ENCODE measurements at places on chromosomes 11 and 22.

DNA sequence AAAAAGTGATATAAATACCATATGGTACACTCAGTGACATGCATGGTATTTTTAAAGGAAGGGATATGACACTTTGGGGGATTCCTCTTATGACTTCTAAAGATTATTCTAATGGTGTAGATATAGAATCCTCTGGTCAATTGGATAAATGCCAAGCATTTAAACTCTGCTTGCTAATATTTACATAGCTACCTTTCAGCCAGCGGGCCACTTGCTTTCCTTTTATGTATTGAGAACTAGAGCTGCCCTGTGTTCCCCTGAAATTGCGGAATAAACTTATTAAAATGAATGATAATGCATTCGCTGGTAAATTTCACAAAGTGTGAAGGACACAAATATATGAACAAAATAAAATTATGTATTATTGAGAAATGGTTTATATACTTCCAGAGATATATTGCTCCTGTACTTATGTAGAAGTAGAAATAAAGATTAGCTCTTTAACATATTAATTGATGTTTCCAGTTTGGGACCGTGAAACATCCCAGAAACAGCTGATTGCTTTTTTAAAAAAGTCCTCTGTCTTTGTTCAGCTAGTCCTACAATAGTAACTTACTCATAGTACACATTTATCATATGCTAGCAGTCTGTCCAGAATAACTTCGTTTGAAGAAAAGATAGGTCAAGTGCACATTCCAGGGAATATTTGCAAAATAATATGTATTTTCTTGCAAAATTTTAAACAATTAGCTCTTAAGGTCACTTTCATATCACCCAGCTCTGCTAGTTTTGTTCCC, 40.1 kb upstream of the CARD18 start:
- DNase-seq = no peak

- peak; percentile 36 for DNase-seq
Measured at GRCh38 chr22:18023509-18024275, 669 bp downstream of the MICAL3 start.

GRCh38 chr11:120302001-120302805, 22.9 kb upstream of the TLCD5 start:
- no peak for DNase-seq

GRCh38 chr11:47403571-47403970, 4.8 kb upstream of the SLC39A13 start:
- no peak for DNase-seq

- DNase-seq = no peak
Measured at GRCh38 chr11:45993531-45994001, 71.1 kb downstream of the LARGE2 start.

DNA sequence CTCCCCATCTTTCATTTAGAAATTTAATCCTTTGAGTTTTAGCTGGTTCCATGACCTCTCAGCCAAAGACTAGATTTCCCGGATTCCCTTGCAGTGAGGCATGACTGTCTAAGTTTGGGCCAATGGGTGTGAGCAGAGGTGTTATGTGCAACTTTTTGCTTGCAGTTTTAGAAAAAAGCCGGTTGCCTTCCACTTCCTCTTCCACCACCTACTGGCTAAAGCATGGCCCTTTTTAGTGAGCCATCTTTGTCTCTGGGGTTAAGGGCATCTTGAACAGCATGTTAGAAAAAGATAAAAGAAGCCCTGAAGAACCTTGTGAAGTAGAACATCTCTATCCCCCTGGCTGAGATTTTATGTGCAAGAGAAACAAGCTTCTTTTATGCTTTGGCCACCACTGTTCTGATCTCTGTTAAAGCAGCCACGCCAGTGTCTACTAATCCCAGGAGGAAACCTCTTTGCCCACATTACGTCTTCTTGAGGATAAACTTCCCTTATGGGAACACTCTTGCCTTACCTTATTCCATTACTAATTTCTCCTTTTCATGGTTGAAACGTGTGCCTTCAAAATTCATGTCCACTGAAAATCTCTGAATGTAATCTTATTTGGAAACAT, 279.9 kb downstream of the TENM4 start:
- no peak for DNase-seq

DNA sequence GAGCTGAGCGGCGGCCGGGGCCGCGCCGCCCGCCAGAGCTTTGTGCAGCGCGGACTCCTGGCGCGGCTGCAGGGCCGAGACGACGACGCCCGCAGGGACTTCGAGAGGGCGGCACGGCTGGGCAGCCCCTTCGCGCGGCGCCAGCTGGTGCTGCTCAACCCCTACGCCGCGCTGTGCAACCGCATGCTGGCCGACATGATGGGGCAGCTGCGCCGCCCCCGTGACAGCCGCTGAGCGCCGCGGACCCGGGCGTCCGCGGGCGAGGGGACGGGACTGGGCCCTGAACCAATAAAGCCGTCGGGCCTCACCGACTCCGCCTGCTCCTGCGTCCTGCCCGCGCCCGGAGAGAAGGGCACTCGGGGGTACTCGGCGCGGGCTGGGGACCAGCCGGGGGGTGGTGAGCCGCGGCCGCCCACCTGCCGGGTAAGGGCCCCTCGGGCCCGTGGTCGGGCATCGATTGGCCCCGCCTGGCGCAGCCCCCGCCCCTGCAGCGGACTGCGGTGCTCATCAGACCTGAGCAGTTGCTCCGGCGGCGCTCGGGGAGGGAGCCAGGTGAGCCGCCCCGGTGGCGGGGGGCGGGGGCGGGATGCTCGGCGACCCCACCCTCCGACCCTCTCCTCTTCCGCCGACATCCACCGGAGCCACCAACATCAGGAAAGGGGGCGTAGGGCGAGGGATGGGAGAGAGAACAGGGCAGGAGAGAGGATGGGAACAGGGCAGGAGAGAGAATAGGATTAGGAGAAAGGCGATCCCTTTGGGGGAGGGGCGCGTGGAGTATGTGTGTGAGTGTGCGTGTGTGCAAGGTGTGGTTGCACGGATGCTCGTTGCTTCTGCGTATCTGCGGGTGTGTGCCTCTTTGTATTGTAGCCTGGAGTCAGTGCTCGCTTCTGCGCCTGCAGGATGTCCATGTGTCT, at the start of gene TMEM25:
TSS of gene TMEM25 (plus strand) at position 510 of the 914 bp plus-strand sequence. CDS start 610 bp downstream, outside the sequence.
- peak; percentile 83 for DNase-seq

DNA sequence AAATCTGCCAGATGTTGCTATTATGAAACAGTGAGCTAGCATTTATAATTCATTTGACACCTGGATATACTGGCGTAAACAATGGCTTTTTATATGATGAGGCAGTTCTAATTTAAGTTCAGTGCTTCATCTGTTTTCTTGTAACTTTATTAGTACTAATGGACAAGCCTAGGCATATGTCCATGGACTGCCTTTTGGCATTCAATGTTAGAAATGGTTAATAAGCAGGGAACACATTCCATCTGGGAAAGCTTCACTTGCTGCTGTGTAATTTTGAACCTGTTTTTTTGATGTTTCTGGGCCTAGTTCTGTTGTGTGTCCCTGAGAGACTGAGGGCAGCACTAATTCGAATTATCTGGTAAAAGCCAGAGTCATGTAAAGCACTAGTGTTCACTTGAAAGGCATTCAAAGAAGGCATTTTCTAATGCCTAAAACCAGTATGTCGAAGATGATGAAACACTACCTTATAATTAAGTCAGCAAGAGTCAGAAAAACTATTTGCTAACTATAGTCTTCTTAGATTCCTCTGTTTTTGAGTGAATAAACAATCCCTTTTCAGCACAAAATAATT, 138.5 kb downstream of the SWAP70 start:
- no peak for DNase-seq

DNA sequence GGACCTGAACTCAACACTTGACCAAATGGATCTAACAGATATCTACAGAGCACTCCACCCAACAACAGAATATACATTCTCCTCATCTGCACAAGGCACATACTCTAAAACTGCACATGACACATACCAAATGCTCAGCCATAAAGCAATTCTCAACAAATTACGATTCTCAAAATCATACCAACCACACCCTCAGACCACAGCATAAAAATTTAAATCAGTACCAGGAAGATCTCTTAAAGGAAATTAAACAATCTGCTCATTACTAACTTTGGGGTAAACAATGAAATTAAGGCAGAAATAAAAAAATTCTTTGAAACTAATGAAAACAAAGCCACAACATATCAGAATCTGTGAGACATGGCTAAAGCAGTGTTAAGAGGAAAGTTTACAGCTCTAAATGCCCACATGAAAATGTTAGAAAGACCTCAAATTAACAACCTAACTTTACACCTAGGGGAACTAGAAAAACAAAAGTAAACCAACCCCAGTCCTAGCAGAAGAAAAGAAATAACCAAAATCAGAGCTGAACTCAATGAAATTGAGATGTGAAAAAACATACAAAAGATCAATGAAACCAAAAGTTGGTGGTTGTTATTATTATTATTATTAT, 37.2 kb downstream of the TMEM123 start:
- DNase-seq = no peak

DNA sequence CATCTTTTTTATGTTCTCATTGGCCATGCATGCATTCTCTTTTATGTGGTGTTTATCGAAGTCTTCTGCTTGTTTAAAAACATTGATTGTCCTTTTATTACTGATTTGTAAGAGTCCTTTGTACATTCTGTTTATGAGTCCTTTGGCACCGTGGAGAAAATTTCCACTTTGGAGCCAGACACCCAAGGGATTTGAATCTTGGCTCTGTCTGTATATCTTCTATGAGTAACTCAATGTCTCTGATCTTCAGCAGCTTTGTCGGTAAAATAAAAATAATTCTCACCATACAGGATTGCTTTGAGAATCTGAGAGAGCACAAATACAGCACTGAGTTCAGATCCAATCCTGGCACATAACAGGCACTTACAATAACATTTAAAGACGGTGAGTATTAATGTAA, 12.8 kb upstream of the SORL1 start:
- no peak for DNase-seq

DNA sequence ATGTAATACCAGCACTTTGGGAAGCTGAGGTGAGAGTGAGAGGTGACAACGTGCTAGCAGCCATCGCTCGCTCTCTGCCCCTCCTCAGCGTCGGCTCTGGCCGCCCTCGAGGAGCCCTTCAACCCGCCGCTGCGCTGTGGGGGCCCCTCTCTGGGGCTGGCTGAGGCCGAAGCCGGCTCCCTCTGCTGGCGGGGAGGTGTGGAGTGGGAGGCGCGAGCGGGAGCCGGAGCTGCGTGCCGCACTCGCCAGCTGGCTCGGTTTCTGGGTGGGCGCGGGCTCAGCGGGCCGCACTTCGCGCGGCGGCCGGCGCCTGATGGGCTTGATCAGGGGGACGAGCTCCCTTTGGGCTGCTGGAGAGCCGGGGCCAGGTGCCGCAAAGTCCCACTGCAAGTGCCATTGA, 98.9 kb upstream of the UBASH3B start:
- DNase-seq = peak; percentile 36

Data from activated CD4-positive, alpha-beta T cell treated with anti-CD3 and anti-CD28 coated beads for 48 hours (primary cell).